ENCODE measurements at places on chromosomes 1 and 21. TPM values are rescaled to one million over a fixed set of nuclear protein-coding genes. Genes with fewer than 3 reads are reported as not detected.

DNA sequence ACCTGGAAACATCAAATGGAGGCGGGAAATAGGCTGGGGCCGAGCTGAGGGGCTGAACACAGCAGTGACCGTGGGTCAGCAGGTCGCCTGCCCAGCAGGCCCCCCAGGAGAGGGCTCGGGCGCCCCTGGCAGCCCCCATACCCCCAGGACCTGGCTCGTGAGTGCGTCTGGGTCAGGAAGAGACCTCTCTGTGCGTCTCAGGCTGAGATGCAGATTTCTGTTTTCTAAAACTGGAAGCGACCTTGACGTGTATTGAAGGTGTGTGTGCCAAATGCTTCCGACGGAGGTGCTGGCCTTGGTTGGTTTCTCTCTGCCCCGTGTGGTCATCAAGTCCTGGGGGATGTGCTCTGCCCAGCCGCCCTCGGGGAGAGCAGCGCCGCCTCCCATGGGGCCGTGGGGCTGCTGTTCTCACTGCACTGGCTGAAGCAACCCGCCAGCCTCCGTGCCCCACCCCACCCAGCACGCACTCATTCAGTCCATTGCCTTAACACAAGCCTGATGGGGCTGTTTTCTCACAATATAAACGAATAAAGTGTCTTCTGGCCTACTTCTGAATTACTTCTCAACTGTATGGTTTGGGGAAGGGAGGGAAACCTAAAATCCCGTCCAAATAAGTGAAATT lies 7.4 kb downstream of the PEX10 start:
- peaks cover 12% of the 10 kb centered on the region for H3K4me1 ChIP-seq
- no peak overlapping the region for H3K27ac ChIP-seq
- H3K27me3 ChIP-seq = no peaks in the 10 kb centered on the region
- no peak overlapping the region for H3K4me3 ChIP-seq
- no peak for DNase-seq

DNA sequence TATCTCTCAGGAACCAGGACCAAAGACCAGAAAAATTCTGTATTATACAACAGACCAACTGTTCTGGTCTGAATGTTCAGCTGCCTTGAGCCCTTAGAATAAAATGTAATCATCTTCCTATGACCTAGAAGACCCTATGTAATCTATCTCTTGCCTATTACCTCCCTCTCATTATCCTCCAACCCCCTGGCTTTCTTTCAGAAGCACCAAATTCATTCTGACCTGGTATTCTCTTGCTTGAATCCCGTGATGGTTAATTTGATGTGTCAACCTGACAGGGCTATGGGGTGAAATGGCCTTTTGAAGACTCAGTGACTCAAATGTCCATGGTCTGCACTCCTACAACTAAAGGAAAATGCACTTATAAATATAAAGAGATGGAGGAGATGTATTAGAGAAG lies 21.8 kb upstream of the FBXO28 start:
- no peaks in the 10 kb centered on the region for H3K4me1 ChIP-seq
- no peaks in the 10 kb centered on the region for H3K36me3 ChIP-seq
- DNase-seq = no peak
- no peak overlapping the region for H3K27ac ChIP-seq
- no peak overlapping the region for H3K4me3 ChIP-seq

GRCh38 chr21:35619184-35619583 lies 441.1 kb downstream of the SETD4 start:
- no peak for DNase-seq
- no peaks in the 10 kb centered on the region for H3K4me1 ChIP-seq
- no peaks in the 10 kb centered on the region for H3K36me3 ChIP-seq
- H3K4me3 ChIP-seq = no peak overlapping the region
- H3K27me3 ChIP-seq = peaks cover 6% of the 10 kb centered on the region
- H3K27ac ChIP-seq = no peak overlapping the region

- H3K27me3 ChIP-seq = peaks cover 18% of the 10 kb centered on the region
- H3K36me3 ChIP-seq = no peaks in the 10 kb centered on the region
- no peak for DNase-seq
- H3K4me1 ChIP-seq = peaks cover 3% of the 10 kb centered on the region
- no peak overlapping the region for H3K4me3 ChIP-seq
These were observed 5.6 kb upstream of the ADAMTSL4 start for GRCh38 chr1:150543500-150544143.

Gene MEGF6
- 7.1 TPM for total RNA-seq

Gene DPT
- total RNA-seq = not detected
